NCI-H510A (cell line): ENCODE measurements at places on chromosomes 7 and 10.
A peak's percentile ranks its signal among the peaks of the same experiment; 100 is the strongest.

GRCh38 chr10:101272229-101272868 lies 43.1 kb upstream of the LBX1 start:
- DNase-seq, result peak; percentile 44

GRCh38 chr10:79023240-79024162 lies 45.3 kb upstream of the ZMIZ1 start:
- DNase-seq, result peak; percentile 85

DNA sequence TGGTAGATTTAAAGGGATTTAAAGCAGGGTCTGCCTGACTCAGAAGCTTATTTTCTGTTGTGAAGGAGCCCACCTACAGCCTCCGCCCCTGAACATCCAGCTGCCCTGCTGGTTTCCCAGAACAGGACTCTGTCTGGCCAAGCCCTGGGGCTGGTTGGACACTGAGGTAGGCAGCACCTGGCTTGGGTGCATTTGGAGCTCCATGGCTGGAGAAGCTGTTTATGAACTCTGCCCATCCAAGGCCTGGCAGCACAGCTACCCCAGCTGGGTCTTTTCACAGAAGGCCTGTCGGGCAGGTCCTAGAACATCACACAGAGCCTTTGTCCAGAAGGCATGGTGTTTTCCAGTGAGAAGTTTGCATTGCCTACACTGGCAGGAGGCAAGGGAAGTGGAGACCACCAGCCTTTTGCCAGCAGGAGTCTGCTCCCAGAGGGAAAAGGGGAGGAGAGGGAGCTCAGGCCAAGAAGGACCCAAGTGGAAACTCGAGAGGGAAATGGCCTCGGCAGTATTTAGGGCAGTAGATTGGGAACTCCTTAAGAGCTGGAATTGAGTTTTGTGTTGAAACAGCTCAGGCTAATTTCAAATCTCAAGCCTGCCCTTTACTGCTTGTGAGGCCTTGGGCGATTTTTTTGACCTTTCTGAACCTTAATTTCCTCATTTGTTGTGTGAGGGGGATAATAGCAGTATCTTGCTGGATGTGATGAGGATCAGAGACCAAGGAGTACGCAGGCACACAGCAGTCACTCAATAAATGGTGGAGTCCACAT lies 12.3 kb upstream of the PDCD4 start:
- DNase-seq, result no peak

DNA sequence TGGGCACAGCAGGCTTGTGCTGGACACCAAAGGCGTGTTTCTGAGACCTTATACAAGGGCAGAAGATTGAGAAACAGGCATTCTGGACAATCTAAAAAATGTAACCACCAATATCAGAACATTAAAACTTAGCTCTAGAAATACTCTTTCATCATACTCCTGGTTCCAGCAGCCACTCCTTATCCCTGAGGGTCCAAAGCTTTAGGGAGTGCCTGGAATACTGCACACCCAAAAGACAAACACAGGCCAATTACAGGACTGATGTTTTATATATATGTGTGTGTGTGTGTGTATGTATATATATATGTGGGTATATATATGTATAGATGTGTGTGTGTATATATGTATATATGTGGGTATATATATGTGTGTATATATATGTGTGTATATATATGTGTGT lies 39.6 kb downstream of the FAM171A1 start:
- no peak for DNase-seq

- DNase-seq, result no peak
Observed at GRCh38 chr10:125039354-125039769, 97.4 kb downstream of the ZRANB1 start.

- no peak for DNase-seq
Observed at GRCh38 chr7:124893140-124893827, 36.3 kb downstream of the POT1 start.

- DNase-seq, result no peak
Observed at GRCh38 chr10:28375399-28376354, 72.8 kb upstream of the MPP7 start.

DNA sequence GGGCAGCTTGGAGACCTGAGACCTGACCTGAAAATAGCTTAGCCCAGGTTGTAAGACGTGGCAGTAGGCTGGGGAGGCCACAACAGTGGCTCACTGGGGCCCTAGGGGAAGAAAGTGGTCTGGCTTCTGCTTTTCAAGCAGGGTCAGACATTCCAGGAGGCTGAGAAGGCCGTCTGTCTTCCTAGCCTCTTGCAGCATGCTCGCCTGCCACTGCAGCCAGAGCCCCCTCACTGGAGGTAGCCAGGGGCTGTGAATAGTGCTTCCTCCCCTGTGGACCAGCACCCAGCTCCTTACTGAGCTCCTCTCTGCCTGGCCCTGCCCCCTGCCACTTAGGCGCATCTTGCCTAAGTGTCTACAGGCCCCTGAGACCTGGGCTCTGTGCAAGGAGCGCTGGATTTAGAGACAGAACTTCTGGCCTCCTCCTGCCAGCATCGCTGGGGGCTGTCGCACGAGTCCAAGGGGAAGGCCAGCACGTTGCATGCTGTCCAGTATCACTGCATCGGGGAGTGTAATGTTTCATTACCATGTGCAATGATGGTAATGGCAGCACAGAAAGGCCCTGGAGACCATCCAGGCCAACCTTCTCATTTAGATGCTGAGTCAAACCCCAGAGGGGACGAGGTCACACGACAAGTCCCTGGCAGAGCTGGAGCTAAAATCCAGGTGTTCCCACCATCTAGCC lies 12.7 kb downstream of the ZMIZ1 start:
- no peak for DNase-seq

GRCh38 chr7:45524445-45524844 lies 49.7 kb upstream of the ADCY1 start:
- DNase-seq, result no peak

DNA sequence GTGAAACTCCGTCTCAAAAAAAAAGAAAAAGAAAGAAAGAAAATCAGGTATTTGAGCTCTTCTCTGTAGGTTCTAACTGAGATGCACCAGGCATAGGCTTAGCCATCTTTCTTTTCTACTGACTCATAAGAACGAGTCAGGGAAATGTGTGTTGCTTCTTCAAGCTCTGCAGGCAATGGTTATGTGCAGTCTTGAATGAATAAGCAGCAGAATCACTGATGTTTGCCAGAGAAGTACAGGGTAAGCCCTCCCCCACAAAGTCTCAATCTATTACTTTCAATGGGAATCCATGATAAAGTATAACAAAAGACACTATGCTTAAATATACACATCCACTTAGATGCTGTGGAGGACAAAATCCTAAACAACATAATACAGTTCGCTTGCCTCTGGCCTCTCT lies 239.2 kb downstream of the PARD3 start:
- DNase-seq, result no peak

- DNase-seq, result no peak
Observed at GRCh38 chr7:82164813-82165212, 278.8 kb downstream of the CACNA2D1 start.

DNA sequence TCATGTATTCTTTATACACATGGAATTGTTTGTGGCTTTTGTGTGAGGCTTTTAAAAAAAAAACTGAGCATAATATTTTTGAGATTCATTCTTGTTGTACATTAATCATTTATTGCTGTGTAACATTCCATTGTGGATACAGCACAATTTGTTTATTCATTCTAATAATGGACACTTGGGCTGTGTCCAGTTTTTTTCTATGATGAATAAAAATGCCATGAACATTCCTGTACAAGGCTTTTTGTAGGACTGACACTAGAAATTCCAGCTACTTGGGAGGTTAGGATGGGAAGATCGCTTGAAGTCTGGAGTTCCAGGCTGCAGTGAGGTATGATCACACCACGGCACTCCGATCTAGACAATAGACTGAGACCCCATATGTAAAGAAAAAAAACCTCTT lies 254.3 kb upstream of the CACNA2D1 start:
- DNase-seq, result no peak

GRCh38 chr7:101733713-101734475 lies 83.5 kb upstream of the CUX1 start:
- peak; percentile 50 for DNase-seq

GRCh38 chr10:129280908-129281586 lies 186.0 kb upstream of the MGMT start:
- DNase-seq, result no peak

GRCh38 chr10:104501864-104502579 lies 139.1 kb upstream of the SORCS3 start:
- no peak for DNase-seq

- DNase-seq, result no peak
Observed at GRCh38 chr10:11336722-11337162, 274.7 kb downstream of the USP6NL start.

DNA sequence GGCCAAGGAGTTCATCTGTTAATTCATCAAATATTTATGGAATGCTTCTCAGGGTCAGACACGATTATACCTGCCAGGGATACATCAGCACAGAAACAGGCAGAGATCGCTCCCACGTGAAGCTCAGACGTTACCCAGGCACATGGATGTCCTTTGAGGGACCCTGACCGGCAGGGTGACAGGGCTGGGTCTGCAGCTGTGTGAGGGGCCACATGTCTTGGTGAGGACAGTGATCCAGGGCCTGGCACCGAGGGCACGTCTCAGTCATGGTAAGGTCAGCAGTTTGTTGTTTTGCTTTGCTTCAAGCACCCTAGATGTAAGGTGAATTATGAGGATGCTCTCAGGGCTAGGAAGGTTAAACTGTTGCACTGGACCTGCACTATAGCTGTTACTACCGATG lies 227.9 kb downstream of the WDR37 start:
- no peak for DNase-seq

DNA sequence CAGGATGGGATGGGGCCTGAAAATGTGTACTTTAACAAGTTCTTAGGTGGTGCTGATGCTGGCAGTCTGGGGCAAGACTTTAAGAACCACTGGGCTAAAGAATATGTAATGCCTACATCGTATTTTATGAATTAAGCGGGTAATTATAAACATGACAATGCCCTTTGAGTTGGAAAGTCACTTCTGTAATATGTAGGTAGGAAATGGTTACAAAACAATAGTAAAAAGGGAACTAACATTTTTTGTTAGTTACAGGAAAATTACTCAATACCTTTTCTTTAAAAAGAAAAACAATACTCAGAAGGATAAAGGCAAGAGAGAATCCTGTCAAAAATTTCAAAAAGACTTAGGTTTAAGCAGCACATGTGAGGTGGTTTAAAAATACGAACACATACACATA lies 48.3 kb upstream of the STEAP4 start:
- DNase-seq, result no peak

DNA sequence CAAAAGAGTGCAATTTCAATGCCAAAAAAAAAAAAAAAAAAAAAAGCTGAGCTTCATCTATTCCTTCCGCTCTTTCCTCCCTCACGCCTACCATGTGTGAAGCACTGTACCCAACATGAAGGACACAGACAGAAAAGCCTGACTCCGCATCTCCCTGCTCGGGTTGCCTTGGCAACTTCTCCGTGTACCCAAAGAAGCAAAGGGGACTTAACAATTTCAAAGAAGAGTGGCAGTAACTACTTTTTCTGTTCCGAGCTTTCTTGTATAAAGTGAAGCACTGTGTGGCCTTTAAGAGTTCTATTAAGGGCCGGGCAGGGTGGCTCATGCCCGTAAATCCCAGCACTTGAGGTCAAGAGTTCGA lies 177.7 kb downstream of the PRKCQ start:
- no peak for DNase-seq

GRCh38 chr7:1649751-1650326 lies 20.2 kb upstream of the ELFN1 start:
- no peak for DNase-seq

DNA sequence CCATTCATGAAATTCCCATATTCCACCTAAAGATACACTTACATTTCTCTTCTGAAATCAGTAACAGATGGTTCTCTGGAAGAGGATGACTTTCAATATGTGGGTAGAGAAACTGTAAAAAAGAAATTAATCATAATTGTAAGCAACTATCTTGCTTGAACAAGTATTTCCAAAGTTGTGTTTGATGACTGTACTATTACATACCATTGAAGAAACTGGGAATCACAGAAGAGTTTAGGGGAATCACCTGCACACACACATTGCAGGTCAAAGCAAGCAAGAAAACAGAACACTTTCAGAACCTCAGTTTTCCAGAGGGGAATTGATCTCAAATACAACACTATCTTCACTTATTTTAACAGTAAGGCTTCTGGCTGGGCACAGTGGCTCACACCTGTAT lies 33.6 kb downstream of the GSAP start:
- no peak for DNase-seq

DNA sequence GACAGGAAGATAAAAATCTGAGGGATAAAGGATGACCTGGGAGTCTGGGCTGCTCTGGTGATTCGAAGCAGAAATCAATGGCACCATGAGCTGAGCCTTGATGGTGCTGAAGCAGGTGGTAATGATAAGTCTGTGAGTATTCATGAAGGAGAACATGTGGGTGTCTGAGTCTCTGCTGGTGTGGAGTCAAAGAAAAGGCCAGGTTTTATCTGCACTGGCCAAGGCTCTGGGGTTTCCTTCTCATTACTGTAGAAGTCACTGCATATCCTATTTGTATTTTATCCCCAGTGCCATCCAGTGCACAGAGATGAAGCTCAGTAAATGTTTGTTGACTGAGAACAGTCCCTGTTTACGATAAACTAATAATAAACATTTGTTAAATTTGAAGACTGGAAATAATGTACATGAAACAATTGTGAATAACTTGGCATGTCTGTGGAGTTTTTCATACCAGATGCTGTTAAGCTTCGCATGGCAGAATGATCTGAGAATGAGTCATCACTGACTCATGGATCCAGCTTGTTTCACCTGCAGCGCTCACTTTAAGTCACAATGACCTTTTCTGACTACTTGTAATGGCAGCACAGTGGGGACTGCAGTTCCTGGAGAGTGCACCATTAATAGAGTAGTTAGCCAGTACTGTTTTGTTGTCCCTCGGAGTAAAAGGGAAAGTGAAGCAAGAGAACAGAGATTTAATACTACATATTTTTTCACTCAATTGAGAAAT lies 538.5 kb downstream of the HTR7 start:
- no peak for DNase-seq

DNA sequence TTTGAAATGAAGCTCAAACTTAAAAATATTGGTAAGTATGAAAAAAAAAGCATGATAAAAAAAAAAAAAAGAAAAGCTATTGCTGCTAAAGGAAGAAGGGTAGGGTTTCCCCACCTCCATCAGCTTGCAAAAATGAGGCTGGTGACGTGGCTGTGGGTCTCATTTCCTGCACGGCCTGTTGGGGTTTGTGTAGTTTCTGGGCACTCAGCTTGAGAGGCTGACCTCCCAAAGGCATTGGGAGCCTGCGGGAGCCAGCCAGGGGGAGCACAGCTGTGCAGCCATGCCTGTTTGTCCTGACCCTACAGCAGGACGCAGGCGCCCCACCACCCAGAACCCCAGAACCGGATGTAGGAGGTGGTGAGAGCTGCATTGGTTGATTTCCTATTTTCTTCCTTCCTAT lies 48.8 kb upstream of the CARD11 start:
- no peak for DNase-seq

DNA sequence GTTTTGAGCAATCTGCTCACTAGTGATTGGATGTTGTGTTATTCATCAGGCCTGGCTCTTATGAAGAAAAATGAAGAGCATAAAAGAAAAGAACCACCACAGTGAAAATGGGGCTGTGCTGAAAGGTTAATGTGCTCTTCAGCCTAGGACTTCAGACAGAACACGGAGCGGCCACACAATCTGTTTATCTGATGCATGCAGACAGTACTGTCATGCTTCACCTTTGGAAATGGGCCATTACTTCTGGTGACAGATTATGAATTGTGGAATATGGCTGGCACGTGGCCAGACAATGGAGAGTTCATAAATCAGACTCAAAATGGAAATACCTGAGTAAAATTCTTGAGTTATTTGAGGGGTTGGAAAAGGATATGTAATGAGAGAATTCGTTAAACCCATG lies 86.0 kb upstream of the NOBOX start:
- no peak for DNase-seq

- no peak for DNase-seq
Observed at GRCh38 chr10:23981520-23982309, 227.2 kb upstream of the KIAA1217 start.

- no peak for DNase-seq
Observed at GRCh38 chr7:74709880-74710671, 52.6 kb downstream of the GTF2I start.
